ENCODE measurements at places on chromosomes 5 and 9.

- no peak for DNase-seq
Observed at GRCh38 chr9:113482341-113482740, 18.8 kb downstream of the RGS3 start.

- no peak for DNase-seq
Observed at GRCh38 chr9:19965336-19965735, 176.5 kb upstream of the SLC24A2 start.

DNA sequence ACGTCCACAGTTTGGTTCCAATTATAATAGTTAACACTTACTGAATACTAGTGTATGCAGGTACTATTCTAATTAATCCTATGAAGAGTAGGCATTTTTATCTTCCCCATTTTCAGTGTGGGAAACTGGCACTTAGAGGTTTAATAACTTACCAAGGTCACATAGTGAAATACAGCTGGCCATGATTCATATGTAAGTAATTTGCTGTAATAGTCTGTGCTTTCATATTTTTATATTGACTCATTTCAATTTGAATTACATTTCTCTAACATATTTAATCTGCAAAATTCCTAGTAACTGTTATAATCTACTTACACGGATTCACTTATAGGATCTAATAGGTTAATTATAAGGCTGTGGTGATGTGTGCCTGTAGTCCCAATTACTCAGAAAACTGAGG, 19.4 kb downstream of the CCNH start:
- no peak for DNase-seq

GRCh38 chr5:96763026-96763425, 44.7 kb downstream of the ERAP1 start:
- no peak for DNase-seq

DNA sequence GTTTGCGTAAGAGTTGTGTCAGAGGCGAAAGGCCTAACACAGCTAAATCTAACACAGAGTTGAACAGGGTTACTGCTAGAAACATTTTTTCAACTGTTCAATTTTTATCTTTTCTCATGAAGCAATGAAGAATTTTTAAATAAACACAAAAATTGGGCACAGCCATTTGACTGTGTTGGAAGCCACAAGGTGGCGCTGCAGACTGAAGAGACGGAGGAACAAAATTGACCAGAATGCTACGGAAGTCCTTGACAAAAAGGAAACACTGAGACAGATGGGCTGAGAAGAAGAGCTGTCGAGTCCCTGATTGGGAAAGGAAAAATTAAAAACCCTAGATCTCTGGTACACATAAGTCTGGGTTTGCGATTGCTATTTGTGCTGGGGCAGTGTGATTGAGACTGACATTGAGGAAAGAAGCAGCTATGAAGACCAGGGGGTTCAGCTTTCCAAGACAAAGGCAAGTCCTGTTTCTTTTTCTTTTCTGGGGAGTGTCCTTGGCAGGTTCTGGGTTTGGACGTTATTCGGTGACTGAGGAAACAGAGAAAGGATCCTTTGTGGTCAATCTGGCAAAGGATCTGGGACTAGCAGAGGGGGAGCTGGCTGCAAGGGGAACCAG, at the start of gene PCDHB9:
PCDHB9 (plus strand) TSS at position 265 of the 616 bp plus-strand sequence; CDS start at position 423, 158 bp downstream.
- no peak for DNase-seq
